ENCODE measurements at places on chromosomes 3 and 15.

DNA sequence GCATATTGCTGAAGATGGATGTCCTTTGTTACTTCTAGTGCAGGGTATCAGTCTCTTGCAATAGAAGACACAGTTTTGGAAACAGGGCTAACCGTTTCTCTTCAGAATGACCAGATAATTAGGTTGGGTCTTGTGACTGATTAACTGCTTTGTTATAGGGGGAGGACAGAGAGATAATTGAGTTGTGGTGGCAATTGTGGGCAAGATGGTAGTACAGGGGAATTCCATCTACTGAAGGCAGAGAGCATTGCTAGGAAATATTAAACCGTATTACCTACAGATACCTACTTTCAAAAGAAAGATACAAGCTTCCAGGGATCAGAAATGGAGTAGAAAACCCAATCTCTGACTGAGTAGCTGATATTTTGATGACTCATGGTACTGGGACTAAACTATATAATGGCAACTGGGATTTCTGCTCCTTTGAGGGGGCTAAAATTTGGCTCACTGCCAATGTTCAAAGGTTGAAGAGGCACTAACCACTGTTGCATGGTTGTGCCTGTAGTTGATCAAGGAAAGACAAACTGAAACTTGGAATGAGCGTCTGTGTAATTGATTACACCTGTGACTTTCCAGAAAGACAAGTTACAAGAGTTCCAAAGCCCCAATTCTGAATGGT lies 4.2 kb downstream of the PRR23B start:
- DNase-seq, result no peak

GRCh38 chr3:8845641-8846040 lies 76.2 kb upstream of the OXTR start:
- DNase-seq, result no peak

- DNase-seq, result no peak
Observed at GRCh38 chr15:66131200-66131599, 122.3 kb downstream of the MEGF11 start.

- no peak for DNase-seq
Observed at GRCh38 chr3:190995156-190995555, 132.7 kb upstream of the GMNC start.

- no peak for DNase-seq
Observed at GRCh38 chr3:46105306-46105919, 78.1 kb upstream of the XCR1 start.

DNA sequence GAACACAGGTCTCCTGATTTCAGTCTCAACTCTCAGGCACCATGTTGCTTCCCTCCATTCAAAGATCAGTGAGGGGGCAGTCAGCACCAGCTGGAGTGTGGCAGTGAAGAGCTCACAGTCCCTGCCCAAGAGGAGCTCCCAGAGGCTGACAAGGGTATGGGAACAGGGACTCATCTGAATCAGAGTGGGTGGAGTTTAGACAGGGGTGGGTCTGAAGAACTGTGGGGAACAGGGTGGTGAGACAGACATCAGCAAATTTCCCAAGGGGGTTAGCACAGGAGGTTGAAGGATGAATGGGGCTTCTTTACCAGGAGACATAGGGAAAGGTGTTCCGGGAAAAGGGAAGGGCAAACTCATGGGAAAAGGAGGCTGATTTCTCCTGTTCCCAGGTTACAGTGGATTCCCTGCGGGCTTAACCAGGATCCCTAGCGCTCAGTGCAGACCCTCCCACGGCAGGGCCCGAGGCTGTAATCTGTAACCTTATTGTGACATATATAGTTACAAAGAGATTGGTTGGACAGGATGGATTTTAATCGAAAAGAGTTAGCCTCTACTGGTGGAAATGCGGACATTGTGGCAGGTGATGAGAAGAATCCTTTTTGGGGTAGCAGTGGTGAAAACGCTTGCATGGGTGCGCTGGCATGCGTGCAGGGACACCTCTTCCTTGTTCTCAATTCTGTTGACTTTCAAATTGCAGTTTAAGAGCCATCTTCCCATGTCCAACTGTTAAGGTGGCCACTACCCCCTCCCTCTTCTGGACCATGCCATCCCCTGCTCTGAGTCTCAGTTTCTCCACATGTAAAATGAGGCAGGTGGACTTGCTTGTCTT lies 160.3 kb downstream of the SMAD6 start:
- DNase-seq, result no peak

GRCh38 chr15:36638671-36639070 lies 59.2 kb downstream of the CDIN1 start:
- no peak for DNase-seq

DNA sequence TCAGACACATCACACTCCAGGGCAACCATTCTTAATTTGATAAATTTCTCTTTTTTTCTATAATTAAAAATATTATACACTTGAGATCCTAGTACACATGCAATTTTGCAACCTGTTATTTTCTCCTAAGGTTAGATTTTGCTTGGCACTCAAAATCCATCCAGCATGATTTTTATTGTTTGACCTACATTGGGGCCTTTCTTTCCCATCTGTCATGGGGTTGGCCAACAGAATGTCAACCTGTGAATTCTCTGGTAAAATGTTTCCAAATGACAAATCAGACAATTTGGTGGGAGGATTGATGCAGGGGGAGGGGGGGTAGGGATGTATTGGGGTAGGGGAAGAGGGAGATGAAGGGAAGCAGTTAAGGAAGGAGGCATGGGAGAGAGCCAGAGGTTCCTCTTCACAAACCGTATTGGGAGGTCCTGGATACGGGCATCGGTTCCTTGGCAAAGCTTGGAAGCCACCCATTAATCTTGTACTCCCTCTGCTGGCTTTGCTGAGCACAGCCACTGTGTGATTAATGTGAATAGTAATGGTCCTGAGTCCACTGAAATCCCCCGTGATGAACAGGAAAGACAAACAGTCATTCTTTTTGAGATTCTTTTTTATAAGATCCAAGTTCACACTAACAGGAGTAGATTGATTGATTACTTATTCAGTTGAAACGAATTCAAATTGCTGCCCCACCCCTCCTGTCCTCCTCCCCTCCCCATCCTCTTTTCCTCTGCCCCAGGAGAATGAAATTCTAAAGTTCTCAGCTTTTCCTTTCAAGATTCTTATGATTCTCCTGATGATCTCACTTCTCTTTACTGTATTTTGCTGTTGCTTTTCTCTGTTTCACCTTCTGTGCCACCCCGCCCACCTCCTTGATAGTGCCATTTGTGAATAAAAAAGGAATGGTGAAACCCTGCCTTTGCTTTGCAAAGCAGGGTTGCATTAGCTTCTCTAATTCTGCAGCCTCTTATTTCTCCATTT lies 82.2 kb upstream of the SLC25A26 start:
- DNase-seq, result peak; percentile 51

DNA sequence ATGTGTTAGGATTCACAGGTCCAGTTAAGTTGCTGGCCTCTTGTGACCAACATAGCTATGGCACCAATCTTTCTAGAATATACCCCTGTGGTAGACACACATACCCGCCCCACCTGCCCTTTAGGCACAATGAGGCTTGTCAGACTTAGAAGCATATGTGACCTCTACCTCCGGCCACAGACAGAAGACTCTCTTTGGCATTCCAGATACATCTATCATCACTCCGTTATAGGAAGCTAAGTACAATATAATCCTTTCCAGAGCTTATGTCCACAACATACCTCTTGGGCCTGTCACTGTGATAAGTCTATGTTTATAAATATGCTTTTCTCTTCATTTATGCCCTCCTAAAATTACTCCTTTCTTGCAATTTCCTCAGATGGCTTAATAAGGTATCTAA lies 39.8 kb downstream of the CD47 start:
- no peak for DNase-seq

DNA sequence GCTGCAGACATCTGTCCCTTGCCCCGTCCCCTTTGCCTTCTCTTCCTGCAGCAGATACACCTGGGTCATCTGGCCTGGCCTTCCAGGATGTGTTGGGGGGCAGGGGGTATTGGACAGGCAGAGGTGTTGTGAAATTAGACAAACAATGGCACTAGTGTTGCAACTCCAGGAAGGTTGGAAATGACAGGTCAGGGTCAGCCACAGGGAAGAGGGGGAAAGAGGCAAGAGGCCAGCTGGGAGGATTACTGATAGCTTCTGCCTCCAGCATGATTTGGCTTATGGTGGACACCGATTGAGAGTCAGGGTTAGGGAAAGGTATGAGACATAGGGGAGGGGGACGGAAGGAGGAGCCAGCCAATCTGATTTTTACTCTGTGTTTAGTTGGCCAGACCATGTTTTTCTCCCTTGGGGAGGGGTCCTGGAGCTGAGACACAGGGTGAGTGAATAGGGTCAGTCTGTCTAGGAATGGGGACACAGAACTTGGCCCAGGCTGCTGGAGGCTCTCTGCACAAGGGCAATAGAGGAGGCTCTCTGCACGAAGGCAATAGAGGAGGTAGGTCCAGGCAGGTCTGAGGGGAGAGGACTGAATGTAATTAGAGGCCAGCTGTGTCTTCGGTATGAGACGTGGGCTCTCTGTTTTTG lies 3.4 kb upstream of the ATP2B2 start:
- no peak for DNase-seq

- no peak for DNase-seq
Observed at GRCh38 chr3:155352900-155353490, 59.5 kb upstream of the STRIT1 start.

- no peak for DNase-seq
Observed at GRCh38 chr3:197527569-197527968, 28.2 kb downstream of the BDH1 start.

DNA sequence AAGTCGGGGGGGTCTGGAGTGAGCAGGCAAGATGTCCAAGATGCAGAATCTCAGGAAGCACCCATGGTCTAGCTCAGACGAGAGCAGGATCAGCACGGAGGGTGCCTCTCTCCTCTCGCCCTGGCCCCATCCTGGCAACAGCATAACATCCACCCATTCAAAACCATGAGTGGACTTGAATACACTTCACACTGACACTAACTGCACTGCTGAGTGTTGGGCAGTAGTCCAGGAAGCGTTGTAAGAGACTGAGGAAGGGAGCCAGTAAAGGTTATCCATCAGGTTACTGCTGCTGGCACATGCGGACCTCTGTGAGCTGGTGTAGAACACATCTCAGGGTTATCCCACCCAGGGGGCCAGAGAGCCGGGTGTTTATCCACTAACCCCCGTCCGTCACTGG lies 131.0 kb upstream of the TOPAZ1 start:
- no peak for DNase-seq

DNA sequence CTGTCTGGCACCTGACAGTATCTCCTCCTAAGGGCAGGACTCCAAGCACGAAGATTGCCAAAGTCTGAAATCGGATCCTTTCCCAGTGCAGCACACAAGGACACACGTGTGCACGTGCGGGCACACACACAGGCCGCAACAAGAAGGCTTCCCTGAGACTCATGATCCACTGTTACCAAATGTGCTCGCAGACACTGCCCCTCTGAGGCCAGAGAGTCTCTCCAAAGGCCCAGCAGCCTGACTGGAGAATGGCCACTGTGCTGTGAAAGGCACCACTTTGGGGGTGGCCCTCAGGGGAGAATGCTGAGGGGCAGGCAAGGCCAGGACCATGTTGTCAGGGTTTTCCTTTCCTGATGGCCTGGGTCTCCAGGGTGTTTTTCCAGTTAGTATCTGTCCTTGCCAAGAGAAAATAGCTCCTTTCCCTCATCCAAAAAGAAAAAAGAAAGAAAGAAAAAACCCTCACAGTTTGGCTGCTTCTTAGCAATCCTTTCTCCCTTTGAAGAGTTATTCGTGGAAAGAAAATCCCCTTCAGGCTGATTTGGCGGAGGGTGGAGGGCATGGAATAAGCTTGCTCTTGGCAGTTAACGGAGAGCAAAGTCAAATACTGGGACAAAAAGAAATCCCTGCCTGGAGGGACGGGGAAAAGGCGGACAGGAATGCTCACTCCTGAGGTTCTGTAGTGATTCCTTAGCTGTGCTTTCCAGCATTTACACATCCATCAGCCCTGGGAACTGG lies 112.2 kb upstream of the ETV5 start:
- no peak for DNase-seq

- DNase-seq, result no peak
Observed at GRCh38 chr3:31966978-31967591, 14.0 kb downstream of the OSBPL10 start.

DNA sequence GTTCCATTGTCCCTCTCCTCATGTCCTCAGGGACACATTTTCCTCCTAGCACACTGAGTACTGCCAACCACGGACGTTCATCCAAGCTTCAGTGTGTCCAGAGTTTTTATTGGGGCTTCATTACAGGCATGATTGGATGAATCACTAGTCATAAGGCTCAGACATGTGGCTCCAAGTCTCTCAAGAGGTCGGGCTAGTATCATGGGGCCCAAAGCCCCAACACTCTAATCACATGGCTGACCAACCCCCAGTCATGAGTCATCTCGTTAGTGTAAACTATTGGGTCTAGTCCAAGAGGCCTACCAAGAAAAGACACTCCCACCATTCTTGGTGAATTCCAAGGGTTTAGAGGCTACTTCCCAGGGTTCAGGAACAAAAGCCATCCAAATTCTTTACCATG lies 4.4 kb downstream of the TERC start:
- DNase-seq, result no peak

GRCh38 chr3:32105291-32106131 lies 909 bp upstream of the GPD1L start:
- no peak for DNase-seq

DNA sequence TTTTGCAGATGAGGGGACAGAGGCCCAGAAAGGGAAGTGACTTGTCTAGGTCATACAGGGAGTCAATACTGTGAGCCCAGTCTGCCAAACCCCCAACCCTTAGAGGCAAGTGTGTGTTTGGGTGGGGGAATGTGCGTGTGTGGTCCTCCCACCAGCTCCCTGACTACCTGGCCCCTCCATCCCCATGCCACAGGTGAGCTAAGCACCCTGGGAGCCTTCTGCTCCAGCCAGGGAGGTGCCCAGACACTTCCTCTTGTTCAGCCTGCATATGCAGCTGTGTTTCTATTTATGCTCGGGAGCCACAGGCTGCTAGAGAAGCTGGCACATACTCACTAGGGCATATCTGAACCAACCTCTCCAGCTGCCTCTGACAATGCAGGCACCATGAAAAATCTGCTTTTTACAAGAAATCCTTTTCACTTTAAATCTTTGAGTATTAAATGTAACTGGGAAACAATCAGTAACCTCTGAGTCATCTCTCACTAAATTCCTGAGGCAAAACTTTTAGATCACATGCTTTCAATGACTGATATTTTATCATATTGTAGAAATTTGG lies 20.7 kb downstream of the TBC1D2B start:
- no peak for DNase-seq

DNA sequence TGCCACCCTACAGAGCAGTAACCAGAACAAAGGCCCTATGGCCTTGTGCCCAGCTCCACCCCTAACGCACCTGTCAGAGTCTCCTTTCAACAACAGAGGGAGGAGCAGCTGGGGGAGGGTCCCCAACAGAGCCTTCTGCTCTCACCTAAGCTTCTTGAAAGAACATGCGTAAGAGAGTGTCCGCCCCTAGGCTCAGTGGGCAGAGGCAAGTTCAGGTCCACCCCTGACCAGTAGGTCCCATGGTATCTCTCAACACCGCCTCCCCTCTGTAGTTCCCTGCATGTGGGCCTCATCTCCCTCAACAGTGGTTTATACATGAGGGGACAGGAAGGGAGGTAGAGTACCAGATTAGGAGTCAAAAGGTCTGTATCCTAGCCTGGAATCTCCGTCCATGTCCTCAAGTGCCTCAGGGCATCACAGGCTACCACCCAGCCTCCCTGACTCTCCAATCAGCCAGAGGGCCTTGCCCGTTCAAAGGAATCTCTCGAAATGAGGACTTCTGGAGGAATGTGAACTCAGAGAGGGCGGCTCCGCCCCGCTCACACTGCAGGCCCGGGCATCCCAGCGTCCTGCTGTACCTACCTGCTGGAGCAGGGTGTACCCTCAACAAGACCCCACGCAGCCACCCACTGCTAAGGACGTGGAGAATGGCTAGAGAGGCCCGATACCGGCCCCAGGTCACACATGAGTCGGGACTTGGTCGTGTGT lies 680 bp downstream of the POC1A start:
- DNase-seq, result no peak

All from NCI-H1930 (cell line).